ENCODE measurements at places on chromosomes 1 and 21.

GRCh38 chr1:172616636-172617035, 42.3 kb upstream of the FASLG start:
- DNase-seq = peak; percentile 55

DNA sequence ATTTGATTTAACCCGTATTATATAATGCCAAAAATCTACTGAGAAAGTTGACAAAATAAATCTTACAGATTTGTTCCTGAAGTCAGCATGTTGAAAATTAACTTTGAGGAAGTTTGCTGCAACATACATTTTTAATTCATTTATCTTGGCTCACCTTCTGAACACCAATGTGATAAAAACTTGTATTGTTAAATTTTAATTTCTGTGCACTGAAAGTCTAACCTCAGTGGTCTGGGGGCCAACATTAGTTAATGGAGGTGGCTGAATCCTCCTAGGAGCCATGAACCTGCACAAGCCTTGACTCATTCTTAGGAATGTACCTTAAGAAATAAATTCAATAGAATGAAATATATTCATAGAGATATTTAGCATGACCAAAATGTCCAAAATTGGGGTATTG, 95.3 kb downstream of the ADSS2 start:
- DNase-seq = no peak

- no peak for DNase-seq
Observed at GRCh38 chr21:45388611-45389296, 16.2 kb upstream of the COL18A1 start.

DNA sequence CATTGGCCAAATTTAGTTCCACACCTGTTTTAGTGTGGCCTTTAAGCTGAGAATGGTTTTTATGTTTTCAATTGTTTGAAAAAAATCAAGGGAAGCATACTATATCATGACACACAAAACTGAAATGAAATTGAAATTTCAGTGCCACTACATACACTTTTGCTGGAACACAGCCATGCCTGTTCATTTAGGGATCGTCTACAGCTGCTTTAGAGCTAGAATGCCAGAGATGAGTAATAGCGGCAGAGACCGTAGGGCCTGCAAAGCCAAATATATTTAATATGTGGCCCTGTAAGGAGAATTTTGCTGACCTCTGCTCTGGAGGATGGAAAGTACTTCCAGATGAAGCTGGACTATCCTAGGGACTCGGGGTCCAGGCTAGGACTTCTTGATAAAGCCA, 62.5 kb upstream of the LYST start:
- DNase-seq = no peak

DNA sequence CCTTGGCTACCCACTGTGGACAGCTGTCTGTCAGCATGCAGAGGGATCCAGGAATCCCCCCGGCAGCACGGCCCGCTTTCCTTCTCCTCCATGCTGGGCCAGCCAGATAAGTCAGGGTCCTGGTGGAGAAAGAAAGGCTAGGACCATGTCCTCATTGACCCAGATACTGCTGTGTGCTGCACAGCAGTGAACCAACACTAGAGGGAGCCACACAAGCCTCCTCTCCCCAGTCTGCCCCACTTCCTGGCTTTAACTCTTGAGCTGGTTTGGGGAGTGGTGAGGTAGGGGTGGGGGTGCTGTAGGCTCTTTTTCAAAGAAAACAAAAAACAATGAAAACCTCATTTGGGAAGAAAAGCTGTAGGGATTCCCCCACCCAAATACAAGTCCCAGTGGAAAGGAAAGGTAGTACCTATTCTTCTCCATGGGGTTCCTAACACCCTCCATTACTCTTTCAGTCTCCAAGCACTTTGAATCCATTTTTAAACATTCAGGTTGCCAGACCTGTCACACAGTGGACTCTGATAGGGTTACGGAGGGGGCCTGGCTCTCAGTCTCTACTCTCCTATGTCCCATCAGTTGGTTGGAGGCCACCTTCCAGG, 84.9 kb upstream of the CD1D start:
- peak; percentile 19 for DNase-seq

DNA sequence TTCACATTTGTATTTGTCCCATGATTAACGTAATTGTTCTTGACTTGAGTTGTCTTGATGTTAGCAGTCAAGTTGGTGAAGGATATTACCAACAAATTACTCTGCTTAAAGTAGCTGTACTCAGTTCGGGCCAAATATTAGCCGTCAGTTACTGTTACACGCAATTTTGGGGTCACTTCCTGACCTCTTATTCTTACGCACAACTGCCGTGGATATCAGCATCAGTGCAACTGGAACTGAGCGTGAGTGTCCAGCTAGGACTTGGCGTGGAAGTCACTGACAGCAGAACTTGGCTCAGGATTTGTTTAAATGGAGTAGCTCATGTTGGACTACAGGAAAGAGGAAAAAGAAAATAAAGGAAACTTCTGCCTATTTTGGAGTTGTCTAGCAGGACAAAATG, 56.4 kb downstream of the ADAMTS1 start:
- no peak for DNase-seq

DNA sequence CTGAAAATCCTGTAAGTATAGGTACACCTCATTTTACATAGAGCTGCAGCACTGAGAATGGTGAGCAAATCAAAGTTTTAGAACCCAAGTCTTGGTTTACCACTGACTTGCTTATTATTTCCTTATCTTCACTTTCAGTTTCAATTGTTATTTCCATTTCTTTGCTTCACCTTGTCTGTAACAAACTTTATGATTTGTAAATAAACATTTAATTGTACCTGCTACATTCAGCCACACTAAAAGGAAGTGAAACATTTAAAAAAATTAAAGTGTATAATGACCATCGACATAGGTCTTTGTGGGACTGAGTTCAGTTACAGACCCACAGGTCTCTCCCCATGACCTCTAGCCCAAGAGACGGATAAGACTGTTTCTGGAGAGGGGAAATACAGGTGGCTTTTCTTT, 34.4 kb downstream of the LGR6 start:
- DNase-seq = no peak

DNA sequence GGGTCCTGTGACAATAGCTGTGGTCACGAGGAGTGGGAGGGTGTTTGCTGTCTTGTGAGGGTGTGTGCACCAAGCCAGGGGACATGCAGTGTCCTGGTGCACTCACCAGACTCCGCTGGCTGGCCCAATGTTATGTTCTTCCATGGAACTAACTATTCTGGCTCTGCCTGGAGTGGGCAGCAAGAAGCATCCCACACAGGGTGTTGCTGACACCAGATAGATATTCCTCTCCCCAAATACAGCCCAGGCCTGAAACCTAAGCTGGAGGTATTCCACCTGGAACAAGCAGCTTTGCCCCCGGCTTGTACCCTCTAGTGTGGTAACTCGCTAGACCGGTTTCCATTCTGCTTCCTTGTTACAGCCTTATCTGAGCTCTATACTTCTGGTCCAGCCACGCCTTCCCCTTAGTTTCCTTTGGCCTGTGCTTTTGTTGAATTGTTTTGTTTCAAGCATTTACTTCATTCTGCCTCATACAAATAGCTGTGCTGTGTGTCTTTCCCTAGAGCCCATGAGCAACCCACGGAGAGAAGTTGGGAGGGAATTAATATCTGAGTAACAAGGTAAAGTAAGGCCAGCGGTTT, 14.7 kb upstream of the LY9 start:
- no peak for DNase-seq

- DNase-seq = peak; percentile 94
Observed at GRCh38 chr1:41353744-41354143, 7.5 kb upstream of the FOXO6 start.

GRCh38 chr1:203320591-203321272, 15.4 kb downstream of the BTG2 start:
- DNase-seq = peak; percentile 94

DNA sequence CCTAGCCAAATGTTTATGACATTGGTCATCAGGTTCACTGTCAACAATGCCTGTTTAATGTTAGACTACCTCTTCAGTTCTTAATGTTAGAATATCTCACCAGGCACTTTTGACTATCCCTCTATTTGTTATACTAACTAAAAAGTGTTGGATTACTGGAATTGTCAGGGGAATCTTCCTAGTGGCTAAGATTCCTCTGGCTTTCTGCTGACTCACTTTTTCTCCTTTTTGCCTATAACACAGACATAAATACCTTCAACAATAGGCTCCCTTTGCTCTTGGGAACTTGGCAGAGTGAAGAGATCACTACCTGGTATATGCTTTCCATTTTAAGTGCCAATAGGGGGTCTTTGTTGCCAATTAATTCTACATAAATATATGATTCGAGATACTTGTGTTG, 68.5 kb downstream of the TMEM200B start:
- no peak for DNase-seq

- no peak for DNase-seq
Observed at GRCh38 chr21:16570856-16571255, 841.1 kb downstream of the USP25 start.

DNA sequence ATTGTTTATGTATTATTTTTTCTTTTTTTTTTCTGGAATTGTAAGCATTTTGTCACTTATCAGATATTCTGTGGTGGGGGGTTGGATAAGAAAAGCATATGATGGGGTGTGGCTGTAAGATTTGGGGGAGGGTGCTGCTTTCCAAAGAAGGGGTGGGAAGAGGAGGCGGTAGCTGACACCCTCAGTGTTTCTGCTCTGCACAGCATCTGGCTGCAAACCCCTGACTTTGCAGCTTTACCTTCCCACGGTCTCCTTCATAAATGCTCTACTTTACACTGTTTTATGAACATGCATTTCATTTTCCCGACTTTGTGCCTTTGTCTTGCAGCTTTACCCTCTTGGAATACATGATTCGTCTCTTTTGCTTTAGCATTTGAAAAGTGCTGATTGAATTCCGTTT, 7.6 kb downstream of the FMN2 start:
- DNase-seq = no peak

DNA sequence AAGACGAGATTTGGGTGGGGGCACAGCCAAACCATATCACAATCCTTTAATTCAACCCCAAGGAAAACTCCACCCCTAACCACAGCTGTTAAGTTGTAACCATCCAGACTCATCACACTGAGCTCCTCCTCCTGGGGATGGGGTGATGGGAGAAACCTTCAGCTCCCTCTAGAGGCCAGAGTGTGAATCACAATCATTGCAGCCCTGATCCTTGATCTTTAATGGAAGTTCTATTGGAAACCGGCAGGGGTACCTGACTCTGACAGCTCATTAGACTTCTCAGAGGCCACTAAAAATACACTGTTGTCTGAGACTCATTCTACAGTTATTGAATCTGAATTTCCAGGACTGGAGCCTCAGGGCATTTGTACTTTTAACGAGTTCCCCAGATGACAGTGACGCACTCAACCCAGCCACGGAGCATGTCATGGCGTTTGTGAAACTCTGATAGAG, 127.2 kb downstream of the IGSF21 start:
- DNase-seq = peak; percentile 30
